ENCODE measurements at places on chromosomes 7 and 10. TPM values are rescaled to one million over a fixed set of nuclear protein-coding genes. Genes with fewer than 3 reads are reported as not detected.

GRCh38 chr10:48598243-48598935 is 6.5 kb downstream of the ARHGAP22 start:
- no peak overlapping the region for H3K27ac ChIP-seq
- no peaks in the 10 kb centered on the region for H3K36me3 ChIP-seq

GRCh38 chr7:5689118-5689517 is 92.3 kb downstream of the RNF216 start:
- DNase-seq = no peak
- peaks cover 9% of the 10 kb centered on the region for H3K36me3 ChIP-seq
- H3K27me3 ChIP-seq = no peaks in the 10 kb centered on the region

DNA sequence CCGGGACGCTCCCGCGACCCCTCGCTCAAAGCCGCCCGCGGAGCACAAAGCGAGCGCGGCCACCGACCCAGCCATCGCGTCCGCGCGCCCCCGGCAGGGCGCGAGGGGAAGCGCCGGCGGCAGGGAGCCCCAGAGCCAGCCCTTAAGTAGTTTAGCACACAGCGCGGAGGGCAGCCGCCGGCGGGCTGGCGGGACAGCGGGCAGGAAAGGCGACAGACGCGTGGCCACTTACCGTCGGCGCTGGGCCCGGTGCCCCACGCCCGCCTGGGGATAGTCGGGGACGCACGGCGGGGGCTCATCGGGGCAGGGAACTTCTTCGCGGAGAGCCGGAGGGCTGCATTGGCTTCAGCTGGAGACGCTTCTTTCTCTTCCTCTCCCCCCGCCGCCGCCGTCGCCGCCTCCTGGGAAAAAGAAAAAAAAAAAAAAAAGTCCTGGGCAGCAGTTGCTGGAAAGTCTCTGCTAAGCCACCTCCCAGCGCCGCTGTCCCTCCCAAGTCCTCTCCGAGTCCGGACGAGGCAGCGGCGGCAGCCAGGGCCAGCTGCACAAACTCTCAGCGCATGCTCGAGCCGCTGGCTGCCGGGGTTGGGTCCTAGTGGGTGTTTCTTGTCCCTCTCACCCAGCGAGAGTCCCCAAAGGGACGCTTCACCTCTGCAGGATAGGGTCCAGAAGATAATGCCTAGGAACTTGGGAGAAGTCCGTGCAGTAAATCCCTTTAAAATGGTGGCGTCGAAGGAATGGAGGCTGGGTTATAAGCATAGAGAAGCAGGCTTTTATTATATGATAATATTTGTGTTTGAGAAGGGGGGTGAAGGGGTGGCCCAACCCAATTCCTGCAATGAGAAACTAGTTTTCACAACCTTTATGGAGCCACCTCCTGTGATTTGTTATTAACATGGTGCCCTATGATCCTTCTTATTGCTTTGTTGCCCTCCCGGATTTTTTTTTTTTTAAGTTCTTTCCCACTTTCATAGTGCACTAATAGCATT is at the start of gene TSPAN12:
TSPAN12 (minus strand) TSS at position 557 of the 986 bp plus-strand sequence. CDS start 1,381 bp downstream, outside the sequence.
- peaks cover 9% of the 10 kb centered on the region for H3K4me1 ChIP-seq
- peak within 1 kb of the TSS; percentile 94 for H3K27ac ChIP-seq
- peaks cover 21% of the 10 kb centered on the region for H3K36me3 ChIP-seq
- peak within 1 kb of the TSS; percentile 98 for H3K4me3 ChIP-seq
- DNase-seq = peak; percentile 82
- H3K27me3 ChIP-seq = no peaks in the 10 kb centered on the region

GRCh38 chr10:43048301-43049051 is 28.4 kb upstream of the RET start:
- peaks cover 68% of the 10 kb centered on the region for H3K27me3 ChIP-seq
- H3K4me3 ChIP-seq = no peak overlapping the region
- no peak for DNase-seq
- no peaks in the 10 kb centered on the region for H3K4me1 ChIP-seq
- no peaks in the 10 kb centered on the region for H3K36me3 ChIP-seq

- no peak for DNase-seq
- peaks cover 45% of the 10 kb centered on the region for H3K27me3 ChIP-seq
- H3K4me3 ChIP-seq = no peak overlapping the region
Observed at GRCh38 chr10:59628965-59629364, 80.7 kb downstream of the SLC16A9 start.

OR2A42 gene
- total RNA-seq = not detected

Data from Calu3 (cell line).